NCI-H1105 (cell line): ENCODE measurements at places on chromosomes 11 and 22.

- DNase-seq: no peak
Observed at GRCh38 chr22:36253523-36254490, 874 bp downstream of the APOL1 start.

GRCh38 chr22:33873186-33873585, 47.1 kb downstream of the LARGE1 start:
- no peak for DNase-seq

GRCh38 chr22:35592418-35592967, 24.6 kb downstream of the MB start:
- DNase-seq: no peak

- DNase-seq: no peak
Observed at GRCh38 chr11:122617926-122618325, 37.6 kb upstream of the UBASH3B start.

GRCh38 chr22:44455151-44455962, 42.7 kb downstream of the RTL6 start:
- DNase-seq: no peak

- DNase-seq: no peak
Observed at GRCh38 chr11:75543806-75544205, 18.1 kb upstream of the GDPD5 start.
